Activated CD8-positive, alpha-beta T cell treated with anti-CD3 and anti-CD28 coated beads, Interleukin-2, amount 10 ng/mL, durations not matched to agents 7 days and 5 days (primary cell): ENCODE measurements at places on chromosomes 5 and 9. TPM values are rescaled to one million over a fixed set of nuclear protein-coding genes. Genes with fewer than 3 reads are reported as not detected.
A peak's percentile ranks its signal among the peaks of the same experiment; 100 is the strongest.

The ST8SIA4 gene
- total RNA-seq, result 35.8 TPM

The TAF11L9 gene
- not detected for total RNA-seq

The GPX8 gene
- not detected for total RNA-seq

The TIGD6 gene
- total RNA-seq, result 1.4 TPM

The IL7R gene
- 48.4 TPM for total RNA-seq

The PCDHB12 gene
- not detected for total RNA-seq

The SMIM23 gene
- not detected for total RNA-seq

DNA sequence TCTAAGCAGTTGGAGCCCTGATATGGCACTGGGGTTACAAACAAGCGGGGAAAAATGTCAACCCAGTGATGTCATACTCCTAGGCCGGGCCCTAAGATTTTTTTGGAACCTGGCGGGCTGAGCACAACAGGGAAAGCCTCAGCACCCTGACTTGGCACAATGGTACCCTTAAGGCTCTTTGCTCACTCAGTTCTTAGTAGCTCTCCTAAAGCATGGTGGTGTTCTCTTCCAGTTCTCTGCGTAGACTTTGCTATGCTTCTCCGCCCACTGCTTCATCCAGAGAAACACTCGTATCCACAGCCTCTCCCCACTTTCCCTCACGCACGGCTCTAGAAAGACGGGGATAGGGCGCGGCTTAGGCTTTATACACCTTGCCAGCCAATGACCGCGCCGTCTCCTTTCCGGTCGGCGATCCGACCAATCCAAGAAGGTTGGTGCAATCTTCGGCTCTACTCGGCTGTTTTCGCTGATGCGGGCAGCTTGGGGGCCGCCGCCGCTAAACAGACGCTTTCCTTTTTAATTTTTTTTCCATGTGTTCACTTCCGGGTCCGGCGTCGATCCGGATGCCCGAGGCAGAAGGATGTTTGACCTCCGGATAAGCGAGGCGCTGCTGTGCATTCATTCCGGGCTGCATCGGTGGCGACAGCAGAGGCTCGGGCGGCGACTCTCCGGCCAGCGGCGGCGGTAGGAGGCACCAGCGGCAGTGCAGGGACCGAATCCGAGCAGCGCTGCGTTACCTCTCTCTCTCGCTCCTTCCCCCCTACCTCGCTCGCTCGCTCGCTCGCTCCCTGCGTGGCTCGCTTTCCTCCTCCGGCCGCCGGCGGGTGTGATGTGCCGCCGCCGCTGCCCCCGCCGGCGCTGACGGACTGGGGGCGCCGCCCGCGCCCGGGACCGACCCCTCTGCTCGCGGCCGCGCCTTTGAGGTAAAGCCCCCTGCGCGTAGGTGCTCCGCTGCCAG, at the start of gene CSNK1G3:
TSS of gene CSNK1G3 (plus strand) at position 530 of the 958 bp plus-strand sequence. CDS start 33,487 bp downstream, outside the sequence.
- DNase-seq, result peak; percentile 96

DNA sequence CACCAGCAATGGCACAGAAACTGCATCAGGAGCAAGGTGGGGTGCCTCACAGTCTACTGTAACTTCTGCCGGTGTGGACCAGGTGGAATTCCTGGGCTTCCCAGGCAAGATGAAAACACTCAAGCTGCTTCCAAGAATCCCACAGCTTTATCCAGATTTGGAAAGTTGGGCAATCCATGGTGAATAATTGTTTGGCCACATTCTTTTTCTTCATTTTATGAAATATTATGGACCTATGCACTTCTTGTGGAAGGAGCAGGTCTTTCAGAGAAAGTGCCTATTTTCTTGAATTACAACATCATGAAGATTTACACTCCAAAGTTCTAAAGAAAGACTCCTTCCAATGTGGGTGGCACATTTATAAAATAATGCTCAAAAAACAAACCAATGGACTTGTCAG, 503.6 kb downstream of the SEMA5A start:
- no peak for DNase-seq

DNA sequence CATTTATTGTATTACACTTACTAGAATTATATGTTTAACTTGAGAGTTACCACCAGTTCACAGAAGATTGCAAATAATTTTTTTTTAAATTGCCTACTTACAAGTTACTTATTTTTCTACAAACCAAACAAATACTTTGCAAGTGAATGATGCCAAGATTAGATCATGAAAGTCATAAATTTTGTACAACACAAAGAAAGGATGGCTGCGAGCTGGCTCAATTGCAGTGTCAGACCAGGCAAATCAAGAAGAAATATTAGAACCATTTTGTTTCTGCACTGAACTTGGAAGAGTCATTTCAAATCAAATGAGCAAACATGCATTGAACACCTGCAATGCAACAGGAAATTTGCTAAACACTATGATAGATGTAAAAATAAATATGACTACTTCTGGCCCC, 97.3 kb downstream of the PLCXD3 start:
- no peak for DNase-seq

- no peak for DNase-seq
Observed at GRCh38 chr5:65029178-65029577, 260.4 kb downstream of the CWC27 start.

DNA sequence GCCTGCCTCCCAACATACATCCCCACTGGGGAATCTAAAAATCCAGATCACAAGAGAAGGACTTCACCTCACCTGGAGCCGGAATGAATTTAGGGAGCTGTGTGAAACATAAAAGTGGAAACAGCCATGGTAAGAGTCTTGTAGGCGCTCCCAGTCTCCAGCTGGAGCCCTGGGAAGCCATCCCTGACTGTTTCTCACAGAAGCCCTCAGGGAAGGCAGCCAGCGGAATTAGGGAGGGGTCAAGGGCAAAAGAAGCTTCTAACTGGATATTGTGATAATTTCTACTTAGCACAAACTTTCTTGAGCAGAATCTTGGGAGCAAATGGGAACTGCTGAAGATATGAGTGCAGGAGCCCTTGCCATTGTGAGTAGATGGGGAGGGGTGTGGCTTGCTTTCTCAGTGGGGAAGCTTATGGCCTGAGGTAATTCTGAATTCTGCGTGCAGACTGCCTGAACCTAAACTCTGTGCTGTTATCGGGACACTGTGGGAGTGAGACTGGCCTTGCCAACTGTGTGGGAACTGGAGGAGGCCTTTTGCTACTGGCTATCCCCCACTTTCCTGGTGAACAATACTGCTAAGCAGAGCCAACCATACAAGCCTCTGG, 174.4 kb upstream of the SMC2 start:
- no peak for DNase-seq

- DNase-seq, result no peak
Observed at GRCh38 chr9:121354141-121354540, 15.9 kb downstream of the STOM start.

DNA sequence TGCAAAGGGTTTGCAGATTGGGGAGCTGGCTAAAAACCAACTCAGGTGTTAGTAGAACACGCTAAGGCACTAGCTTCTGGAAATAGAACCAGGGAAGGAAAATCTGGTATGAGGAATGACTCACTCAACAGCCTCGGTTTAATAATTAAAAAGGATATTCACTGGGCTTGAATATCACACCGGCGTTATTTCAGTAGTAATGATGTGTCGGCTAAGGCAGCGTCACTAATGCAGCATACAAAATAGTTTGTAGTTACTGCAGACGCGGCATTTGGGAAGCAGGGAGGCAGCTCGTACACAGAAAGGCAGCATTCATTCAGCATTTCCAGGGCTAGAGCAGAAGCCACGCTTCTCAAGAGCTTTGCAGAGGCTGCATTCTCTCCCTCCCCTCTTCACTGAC, 1.7 kb downstream of the ADRA1B start:
- no peak for DNase-seq

DNA sequence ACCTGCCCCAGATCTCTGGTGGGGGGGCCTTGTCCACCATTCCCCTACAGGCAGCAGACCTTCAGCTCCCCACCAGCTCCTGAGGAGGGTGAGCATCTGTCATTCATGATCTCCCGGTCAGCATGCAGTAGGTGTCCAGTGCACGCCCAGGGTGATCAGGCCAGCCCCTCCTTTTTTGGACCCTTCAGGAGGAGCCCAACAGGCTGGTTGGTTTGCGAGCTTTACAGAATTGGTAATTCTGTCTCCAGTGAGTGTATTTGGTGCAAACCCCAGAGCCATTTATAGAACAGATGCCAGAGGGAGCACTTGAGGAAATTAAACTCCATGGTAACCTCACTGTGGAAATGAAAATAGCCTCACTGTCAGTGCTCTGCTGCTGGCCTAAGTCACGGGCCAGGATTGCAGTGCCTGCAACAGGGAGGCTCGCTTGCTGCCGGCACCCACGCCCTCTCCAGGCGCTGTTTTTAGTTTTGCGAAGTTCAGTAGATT, 23.4 kb downstream of the WNK2 start:
- DNase-seq, result no peak

GRCh38 chr9:83432104-83432627, 106.0 kb downstream of the FRMD3 start:
- DNase-seq, result no peak

DNA sequence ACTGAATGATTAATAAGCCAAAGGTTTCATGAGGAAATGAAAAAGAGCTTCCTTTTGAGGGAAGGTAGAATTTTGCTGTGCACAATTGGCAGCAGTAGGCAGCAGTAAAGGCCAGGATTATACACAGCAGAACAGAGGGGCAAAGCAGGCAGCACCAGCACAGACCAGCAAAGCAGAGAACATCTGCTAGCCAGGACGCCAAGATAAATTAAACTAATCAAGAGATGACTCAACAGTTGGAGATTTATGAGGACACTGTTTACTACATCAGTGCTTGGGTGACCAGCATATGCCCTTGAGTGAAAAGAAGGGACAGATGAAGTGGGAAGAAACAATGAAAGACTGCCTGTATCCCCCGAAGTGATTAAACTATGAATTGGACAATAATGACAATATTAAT, 871.4 kb upstream of the CDH10 start:
- no peak for DNase-seq
